ENCODE measurements at places on chromosomes 1 and 21. TPM values are rescaled to one million over a fixed set of nuclear protein-coding genes. Genes with fewer than 3 reads are reported as not detected.

The BCAN gene
- 0.78 TPM for total RNA-seq

DNA sequence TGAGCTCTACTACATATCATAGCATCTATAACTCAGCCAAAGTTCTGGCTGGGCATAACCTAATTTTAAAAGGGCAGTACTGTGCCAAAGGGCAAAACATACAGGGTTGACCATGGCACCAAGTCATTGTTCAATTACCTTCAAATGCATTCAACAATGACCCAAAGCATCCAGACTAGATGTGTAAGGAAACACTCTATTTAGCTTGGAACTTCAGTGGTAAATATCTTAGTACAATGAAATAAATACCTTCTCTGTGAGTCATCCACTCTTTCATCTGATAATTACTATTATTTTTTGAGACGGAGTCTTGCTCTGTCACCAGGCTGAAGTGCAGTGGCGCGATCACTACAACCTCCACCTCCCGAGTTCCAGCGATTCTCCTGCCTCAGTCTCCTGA, 70.0 kb downstream of the NVL start:
- no peak for DNase-seq

The CRP gene
- total RNA-seq: not detected

The PCP4L1 gene
- total RNA-seq: not detected

The FLG2 gene
- total RNA-seq: not detected

All from mesothelial cell of epicardium (in vitro differentiated cells).